ENCODE measurements at places on chromosomes 4 and X.

DNA sequence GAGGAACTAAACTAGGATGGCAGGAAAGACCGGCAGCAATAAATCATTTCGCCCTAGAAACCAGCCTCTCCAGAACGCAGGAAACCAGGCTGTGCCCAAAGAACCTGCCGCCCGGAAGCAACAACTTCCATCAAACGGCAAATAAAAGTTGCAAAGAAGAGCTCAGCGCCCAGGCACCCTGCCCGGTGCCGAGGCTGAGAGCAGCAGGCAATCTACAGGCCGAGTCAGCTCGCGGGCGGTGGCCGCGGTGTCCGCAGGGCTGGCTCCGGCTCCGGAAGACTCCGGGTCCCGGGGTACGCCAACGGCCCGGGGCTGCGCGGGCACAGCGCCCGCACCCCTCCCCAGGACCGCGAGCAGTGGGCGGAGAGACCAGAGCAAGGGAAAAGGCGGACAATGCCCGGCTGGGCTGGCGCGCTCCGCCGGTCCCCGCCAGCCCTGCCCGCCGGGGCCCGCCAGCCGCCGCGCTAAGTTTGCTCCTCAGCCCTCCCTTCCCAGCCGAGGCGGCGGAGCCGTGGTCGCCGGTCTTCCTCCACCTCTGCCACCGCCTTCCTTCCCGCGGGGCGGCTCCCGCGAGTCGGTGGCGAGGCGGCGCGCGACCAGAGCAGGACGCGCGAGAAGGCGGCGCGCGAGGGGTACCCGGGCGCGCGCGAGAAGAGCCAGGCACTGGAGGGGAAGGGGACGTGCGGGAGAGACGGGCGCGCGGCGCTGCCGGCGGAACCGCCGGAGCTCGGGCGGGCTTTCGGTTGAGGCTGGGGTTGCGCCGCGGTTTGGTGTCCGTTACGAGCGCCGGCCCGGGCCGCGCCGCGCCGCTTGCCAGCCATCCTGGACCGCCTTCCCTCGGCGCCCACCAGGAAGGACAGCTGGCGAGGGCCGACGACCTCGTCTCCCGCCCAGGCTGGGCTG is 733 bp downstream of the FRYL start:
- peak; percentile 58 for DNase-seq

- peak; percentile 62 for DNase-seq
Measured at GRCh38 chr4:88706574-88706973, 8.9 kb upstream of the NAP1L5 start.

DNA sequence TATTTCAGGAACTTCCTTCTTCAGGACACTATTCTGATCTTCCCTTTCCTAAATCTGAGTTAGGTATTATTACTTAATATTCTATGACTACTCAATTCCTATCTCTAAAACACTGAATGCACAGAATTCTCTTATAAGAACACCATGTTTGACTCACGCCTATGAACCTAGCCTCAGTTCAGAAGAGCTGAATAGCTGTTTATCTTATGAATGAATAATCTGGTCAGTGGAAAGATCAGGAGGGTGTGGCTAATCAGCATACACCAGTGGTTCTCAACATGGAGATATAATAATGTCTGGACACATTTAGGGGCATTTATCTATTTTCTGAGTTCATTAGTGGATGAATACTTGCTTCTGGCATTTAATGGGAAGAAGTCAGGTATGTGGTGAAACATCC is 24.2 kb downstream of the EPHA5 start:
- no peak for DNase-seq

DNA sequence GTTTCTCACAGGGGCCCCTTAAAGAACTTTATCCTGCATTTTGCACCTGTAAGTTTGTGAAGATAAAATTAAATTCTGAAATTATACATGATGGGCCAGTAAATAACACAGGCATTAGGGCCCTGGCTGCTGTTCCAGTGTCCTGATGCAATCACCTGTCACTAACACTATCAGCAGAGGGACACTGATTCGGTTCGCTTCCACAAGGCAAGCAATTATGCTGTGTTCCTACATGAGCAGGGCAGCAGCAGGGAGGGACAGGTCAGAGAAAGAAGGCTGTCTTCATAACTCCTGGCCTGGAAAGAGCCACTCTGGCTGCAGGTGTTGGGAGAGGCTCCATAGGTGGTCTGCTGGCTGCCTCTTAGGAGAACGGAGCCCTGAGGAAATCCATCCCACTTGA is 487.3 kb downstream of the MID1IP1 start:
- DNase-seq, result no peak

DNA sequence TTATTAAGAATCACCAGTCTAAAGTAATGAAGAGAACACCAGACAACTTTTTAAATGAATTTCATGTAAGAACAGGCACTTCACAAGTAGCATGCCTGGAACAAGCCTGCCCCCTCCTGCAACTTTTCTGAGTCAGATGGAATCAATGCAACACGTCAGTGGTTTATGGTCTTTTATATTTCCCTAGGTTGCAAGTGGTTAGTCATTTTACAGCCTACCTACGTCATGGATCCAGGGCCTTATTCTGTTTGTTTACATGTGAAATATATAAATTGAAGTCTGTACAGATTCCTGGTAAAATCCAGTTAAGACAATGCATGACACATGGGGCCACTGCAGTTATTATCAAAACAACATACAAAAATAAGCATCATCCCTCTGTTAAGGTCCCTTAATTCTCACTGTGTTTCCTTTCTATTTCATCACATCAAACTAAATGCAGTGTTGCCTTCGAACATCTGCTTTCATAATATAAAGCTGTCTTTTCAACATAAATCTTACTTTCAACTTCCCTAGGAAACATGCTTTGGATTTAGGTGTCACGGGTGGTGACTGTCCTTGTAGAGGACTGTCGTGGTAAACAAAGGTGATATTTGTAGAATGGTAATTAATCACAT is 309.3 kb downstream of the FRMPD4 start:
- peak; percentile 91 for DNase-seq

DNA sequence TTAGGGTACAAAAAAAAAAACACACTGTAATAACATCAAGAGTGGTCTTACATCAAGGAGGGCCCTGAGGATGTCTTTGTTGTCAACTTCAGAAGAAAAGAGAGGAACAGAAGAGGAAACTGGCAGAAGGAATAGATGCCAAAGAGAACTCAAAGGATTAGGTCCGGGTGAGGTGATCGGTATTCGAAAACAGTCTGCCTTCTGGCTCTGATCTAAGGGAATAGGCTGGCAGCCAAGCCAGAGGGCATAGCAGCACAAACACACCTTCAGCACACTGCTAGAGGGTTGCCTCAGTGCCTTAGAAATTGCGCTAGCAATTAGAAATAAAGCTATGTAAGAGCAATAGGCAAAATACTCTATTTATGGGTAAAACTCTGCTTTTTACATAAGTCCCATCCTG is 91.4 kb upstream of the TTC29 start:
- no peak for DNase-seq

- DNase-seq, result peak; percentile 39
Measured at GRCh38 chrX:112636288-112636687, 43.5 kb downstream of the LHFPL1 start.

DNA sequence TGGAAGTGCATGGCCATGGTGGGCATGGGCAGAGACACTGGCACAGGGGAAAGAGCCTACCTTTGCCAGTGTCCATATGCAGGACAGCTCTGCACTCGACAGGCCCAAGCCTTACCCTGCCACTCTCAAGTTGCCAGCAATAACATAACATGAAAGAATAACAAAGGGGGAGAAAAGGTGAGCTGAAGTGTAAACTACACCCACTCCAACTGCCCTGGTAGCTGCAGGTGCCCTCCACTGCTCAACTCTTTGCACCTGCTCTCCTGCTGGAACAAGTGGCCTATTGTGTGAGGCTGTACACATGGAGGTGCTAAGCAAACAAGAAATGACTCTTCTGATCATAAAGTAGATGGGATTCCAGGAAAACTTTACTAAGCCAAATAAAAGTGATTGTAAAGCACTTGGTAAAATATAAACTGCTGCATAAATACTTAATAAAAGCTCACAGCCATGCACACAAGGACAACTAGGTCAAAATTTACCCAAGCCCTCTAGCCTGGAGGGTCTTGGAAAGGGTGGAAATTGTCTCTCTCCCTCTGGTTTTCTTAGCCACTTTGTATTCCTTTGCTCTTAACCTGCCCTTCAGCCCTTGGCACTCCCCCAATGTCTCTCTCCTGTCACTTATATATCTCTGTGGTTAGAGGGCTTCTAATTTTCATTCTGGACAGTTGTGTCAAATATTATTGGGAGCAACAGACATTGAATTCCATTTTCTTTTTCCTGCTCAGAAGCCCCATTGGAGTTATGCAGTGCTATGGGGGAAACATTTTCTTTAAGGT is 261.2 kb upstream of the GPC4 start:
- DNase-seq, result no peak

GRCh38 chr4:114497116-114497515 is 101.5 kb upstream of the UGT8 start:
- no peak for DNase-seq

Measured in fibroblast of skin of right quadriceps (primary cell).